ENCODE measurements at places on chromosomes 12 and 14.

DNA sequence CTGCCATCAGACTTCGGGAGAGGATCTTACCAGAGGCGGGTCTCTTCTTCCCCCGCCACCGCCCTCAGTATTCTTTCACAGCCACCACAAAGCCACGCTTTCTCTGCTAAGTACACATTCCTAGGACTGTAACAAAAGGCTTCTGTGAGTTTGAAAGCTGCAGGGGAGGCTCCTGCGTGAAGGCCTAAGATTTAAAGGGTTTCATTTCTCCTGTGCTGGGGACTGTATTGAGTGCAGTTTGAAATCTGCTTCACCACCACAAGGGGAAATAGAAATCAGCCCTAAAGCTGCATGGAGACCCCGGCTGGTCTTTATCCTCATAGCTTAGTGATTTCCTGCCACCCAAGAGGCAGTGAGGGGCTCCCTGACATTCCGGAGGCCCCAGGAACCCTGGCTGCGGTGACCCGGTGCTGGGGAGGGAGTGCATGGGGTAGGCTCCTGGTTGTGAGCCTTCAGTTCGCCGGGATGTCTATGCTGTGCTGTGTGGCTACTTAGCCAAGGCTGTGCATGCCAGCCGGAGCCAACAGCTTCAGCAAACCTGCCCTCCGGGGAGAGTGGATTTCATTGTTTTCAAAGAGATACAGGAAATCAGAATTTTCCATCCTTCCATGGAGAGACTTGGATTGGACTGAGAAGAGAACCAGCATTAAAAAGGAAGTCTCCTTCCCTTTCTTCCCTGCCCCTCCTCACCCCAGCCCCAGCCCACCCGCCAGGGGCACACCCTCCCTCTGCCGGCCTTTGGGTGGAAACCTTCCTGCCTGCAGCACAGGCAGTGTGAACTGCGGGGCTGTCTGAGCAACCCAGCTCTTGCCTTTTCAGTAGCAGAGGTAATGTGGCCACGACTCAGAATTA lies 163.3 kb downstream of the ETV6 start:
- DNase-seq = no peak

GRCh38 chr12:79482323-79482722 lies 208.4 kb downstream of the PAWR start:
- DNase-seq = no peak

- DNase-seq = no peak
Observed at GRCh38 chr12:47981496-47982260, 18.3 kb downstream of the TMEM106C start.

DNA sequence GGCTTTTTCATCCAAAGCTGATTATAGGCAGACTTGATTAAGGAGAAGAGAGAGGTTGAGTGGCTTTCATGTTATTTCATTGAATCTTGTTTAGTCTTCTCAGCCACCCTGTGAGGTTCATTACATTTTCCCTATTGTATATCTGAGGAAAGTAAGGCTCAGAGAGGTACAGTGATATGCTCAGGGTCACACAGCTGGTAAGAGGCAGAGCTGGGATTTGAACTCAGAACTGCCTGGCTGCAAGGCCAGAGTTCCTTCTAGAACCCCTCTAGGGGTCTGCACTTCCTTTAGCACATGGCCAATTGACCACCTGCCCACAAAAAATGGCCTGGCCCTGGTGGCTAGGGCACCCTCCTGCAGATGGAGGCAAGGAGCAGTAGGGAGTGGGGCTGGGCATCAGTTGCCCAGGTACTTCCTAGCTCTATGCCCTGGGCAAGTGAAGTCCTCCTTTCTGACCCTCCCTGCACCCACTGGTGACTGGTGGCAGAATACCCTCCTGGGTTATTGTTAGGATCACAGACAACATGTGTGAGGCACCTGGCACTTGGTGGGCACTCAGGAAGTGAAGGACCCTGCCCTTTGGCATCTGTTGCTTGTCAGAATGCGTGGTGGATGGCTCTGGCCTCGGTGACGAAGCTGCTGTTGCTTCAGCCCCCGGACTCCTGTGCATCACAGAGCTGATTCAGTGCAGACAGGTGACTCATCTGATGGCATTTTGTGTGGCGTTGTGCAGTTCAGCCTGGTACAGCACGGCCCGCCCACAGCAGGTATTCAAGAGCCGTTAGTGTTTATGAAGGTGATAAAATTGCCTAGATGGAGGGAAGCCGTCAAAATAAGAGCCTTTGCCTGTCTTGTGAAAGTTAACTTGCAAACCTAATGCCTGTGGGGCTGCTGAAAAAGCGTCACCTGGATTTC lies 115.8 kb downstream of the SLC25A47 start:
- DNase-seq = peak; percentile 67

DNA sequence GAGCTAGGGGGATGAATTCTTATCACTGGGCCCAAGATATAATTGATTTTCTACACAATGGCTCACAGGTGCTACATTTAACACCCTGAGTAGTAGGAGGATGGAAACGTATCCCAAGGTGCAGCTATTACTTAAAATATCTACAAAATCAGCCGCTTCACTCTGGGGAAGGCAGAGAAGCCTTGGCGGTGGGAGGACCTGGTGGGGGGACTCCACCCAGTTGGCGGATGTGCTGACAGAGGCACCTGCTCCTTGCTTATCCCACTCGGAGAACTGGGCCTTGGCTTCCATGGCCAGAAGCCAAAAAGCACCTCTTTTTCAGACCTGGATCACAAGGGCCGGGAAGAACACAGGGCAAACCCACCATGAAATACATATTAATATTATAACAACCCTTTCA lies 106.3 kb downstream of the OTX2 start:
- no peak for DNase-seq

- DNase-seq = peak; percentile 46
Observed at GRCh38 chr12:13208533-13209435, 12.3 kb downstream of the EMP1 start.

DNA sequence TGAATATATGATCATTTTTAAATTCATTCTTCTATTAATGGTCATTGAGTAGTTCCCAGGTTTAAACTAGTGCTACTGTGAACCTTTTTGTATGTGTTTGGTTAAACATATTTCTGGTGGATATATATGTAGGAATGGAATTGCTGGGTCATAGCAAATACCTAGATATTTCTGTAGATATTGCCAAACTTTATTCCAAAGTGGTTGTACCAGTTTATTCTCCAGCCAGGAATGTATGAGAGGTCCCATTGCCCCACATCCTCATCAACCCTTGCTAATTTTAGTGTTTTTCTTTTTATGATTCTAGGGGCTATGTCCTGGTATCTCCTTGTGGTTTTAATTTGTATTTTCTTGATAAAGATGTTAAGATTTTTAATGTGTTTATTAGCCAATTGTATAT lies 3.1 kb downstream of the VEZT start:
- DNase-seq = no peak

GRCh38 chr12:123364532-123365024 lies at the start of gene SBNO1:
TSS of gene SBNO1 (minus strand) at chr12:123364847. CDS start at chr12:123350441, 14,406 bp downstream.
- peak; percentile 83 for DNase-seq

DNA sequence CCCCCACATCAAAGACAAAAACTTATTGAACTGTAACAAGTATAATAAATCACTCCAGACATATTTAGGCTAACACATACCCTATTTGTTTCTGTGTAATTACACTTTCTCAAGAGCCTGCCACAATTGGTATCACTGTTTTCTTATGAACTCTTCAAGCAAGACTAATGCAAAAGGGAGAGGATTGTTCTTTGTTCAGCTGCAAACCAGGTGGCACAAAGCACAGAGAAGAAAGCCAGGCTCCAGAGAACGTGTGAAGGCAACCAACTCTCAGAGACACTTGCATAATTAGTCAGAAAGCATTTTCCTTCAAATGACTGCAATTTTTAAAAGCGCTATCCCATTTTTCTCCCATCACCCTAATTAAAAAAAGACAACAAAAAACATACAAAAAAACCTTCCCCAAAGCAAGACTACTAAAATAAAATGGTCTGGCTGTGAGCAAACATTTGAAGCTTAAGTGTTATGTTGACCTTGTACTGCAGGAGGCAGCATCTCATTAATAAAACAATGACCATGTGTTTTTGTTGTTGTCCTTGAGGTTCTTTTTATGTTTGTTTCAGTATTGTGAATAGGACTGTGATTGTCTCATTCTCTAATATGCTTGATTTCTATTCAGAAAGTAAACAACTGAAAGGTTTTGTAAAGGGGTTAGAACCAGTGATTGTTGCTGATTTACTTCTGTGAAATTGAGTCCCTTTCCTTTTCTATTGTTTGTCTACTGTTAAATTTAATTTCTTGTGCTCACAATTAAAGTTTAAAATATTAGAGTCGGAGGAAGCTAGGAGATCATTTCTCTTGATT lies 452.7 kb upstream of the PDE3A start:
- DNase-seq = peak; percentile 53

DNA sequence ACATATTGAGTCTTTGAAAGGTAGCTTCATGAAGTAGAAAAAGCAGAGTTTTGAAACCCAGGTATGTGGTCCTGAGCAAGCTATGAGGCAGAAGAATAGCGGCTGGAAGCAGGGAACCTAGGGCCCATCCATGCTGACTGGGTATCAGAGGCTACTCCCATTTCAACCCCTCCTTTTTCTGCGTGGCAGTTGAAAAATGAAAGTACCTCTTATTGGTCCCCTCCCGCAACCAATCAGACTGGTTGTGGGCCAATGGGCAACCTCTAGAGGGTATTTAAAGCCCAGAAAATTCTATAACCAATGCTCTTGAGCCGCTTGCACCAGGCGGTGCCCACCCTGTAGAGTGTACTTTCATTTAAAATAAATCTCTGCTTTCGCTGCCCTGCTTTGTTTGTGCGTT lies 1.6 kb upstream of the SNRPF start:
- DNase-seq = no peak

GRCh38 chr14:23000860-23001259 lies 9.1 kb downstream of the C14orf93 start:
- DNase-seq = no peak

DNA sequence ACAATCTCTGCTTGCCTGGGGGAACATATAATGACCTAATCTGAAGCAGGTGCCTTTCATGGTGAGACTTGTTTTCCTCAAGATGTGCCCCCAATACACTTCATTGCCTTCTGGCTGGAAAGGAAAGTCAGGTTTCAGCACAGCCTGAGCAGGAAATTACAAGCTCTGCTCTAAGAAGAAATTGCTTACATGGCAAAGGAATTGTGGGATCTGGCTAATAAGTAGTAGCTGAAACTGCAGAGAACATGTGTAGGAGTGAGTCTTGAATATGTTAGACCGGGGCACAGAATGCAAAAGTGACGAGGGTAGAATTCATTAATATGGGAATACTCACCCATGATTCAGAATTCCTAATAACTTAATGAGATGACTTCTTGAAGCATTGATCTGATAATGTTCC lies 6.3 kb upstream of the CFAP54 start:
- no peak for DNase-seq

DNA sequence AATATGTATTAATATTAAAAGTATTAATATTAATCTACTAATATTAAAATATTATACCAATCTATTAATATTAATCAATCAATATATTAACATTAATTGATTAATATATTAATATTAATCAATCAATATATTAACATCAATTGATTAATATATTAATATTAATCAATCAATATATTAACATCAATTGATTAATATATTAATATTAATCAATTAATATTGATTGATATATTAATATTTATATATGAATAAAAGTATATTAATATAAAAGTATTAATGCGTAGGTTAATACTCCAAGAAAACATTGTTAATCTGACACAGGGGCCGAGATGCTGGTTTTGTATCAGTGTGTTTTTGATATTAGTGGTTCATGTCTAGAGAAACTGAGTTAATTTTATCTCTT lies 1430.1 kb upstream of the SEL1L start:
- DNase-seq = no peak

DNA sequence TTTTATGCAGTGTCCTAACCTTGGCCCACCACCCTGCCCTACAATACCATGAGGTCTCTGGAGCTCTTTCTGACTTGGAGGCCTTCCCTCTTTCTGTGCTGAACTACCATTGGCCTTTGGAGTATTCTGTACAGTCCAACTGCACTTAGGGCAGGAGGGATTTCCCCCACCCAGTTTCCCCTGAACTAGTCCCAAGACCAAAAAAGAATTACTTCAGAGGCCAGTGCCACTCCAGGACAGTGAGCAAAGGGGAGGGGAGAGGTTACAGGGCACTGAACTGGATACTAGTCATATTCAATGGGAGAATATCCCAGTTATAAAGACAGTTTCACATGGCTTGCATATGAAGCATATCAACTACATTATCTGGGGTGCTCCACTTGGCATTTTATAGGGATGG lies 6.1 kb downstream of the SLCO1A2 start:
- DNase-seq = no peak

GRCh38 chr12:118853634-118854033 lies 127.7 kb upstream of the SRRM4 start:
- DNase-seq = no peak

GRCh38 chr14:66680216-66680615 lies 172.3 kb downstream of the GPHN start:
- DNase-seq = no peak

DNA sequence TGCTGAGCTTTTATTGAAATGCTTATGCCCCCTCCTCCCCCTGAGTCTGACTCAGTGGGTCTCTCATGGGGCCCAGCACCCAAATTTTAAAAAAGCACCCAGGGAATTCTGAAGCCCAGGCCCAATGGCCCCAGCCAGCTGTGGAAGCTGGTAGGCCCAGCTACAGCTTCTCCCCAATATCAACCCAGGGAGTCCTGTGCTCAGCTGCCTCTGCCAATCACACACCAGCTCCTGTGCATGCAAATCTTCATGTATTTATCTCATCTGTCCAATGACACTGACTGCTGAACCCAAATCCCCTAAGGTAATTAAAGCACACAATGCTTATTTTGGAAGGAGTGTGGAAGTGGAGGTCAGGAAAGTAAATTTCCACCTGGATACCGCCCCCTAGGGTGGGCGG lies 76.3 kb downstream of the CCDC88C start:
- no peak for DNase-seq

DNA sequence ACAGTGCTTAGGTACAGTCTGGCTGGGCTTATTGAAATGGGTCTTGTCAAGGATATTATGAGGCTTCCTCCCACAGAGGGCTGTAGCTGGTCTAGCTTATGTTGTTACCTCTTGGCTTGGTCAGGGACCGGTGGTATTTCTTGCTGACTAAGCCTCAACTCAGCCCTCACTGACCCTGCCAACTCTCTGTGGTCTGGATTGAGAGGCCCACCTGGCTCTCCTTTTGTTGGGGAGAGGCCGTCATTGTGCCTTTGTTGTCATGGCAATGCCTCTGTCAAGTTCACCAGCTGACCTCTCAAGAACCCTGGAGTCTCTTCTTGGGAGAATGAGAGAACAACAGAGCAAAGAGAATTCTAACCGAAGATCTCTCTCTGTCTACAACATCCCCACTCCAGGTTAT lies 245.6 kb upstream of the NPAS3 start:
- peak; percentile 40 for DNase-seq

DNA sequence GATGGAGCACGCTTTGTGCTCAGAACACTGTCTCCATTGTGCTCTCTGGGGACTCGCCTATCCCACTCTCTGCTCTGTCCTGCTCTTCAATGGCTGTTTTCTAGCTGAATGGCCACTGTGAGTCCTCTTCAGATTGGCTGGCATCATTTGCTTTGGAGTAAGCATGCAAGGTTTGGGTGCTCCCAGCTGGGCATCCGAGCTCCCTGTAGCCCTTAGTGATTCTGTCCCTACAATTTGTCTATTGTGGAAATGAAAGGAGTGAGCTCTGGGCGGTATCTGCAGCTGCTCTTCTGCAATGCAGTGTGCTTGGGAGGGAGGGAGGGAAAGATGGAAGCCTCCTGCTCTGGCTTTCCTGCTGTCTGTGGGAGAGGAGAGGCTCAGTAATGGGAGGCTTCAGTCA lies 84.8 kb downstream of the SMOC1 start:
- DNase-seq = no peak

GRCh38 chr14:104116756-104117340 lies 21.5 kb upstream of the KIF26A start:
- no peak for DNase-seq

Measured in HCEC 1CT (cell line).